ENCODE measurements at places on chromosomes 11 and 22. TPM values are rescaled to one million over a fixed set of nuclear protein-coding genes. Genes with fewer than 3 reads are reported as not detected.

GRCh38 chr11:13970986-13971385 is 8.5 kb downstream of the SPON1 start:
- no peak overlapping the region for H3K27ac ChIP-seq
- peaks cover 29% of the 10 kb centered on the region for H3K27me3 ChIP-seq
- H3K36me3 ChIP-seq, result no peaks in the 10 kb centered on the region
- no peak overlapping the region for H3K4me3 ChIP-seq

The OTOG gene
- total RNA-seq, result not detected

GRCh38 chr11:94597896-94598295 is 30.7 kb downstream of the PIWIL4 start:
- no peak for DNase-seq
- H3K27ac ChIP-seq, result no peak overlapping the region
- no peaks in the 10 kb centered on the region for H3K27me3 ChIP-seq
- H3K4me3 ChIP-seq, result no peak overlapping the region

The ZNF408 gene
- 20.3 TPM for total RNA-seq

GRCh38 chr11:8642196-8642841 is 40.1 kb downstream of the TRIM66 start:
- no peaks in the 10 kb centered on the region for H3K27me3 ChIP-seq
- H3K4me3 ChIP-seq, result no peak overlapping the region
- peaks cover 6% of the 10 kb centered on the region for H3K4me1 ChIP-seq
- H3K36me3 ChIP-seq, result peaks cover 11% of the 10 kb centered on the region
- no peak overlapping the region for H3K27ac ChIP-seq

DNA sequence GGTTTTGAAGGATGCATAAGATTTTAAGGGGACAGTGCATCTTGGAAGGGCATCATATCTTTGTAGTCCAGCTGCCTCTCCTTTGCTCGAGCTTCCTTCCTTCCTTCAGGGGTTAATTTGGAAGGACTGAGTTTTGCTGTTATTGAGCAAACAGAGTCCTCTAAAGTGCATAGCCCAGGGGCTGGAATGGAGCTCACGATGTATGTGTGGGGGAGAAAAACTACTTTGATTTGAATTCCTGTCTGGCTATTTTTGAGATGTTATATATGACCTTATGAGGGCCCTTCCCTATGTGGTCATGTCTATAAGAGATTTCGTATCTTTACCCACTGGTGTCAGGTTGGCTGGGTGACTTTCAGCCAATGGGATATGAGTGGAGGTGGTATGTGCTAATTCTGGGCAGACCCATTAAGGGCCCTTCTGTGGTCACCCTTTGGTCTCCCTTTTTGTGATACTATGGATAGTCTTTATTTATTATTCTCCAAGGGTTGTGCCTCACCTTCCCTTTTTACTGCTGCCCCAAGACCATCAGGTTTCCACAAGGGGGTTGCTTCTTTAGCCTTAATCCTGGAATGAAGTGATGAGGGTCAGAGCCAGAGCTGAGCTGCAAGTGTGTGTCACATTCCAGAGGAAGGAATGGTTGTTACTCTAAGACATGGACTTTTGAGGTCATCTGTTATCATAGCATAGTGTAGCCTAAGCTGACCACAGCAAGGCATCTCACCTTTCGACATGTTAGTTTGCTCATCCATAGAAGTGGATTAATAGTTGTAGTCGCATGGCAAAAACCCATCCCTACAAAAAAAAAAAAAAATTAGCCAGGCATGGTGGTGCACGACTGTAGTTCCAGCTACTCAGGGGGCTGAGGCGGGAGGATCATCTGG is 54.6 kb downstream of the LRRC74B start:
- no peaks in the 10 kb centered on the region for H3K36me3 ChIP-seq
- peaks cover 4% of the 10 kb centered on the region for H3K27me3 ChIP-seq
- DNase-seq, result no peak
- peaks cover 20% of the 10 kb centered on the region for H3K4me1 ChIP-seq
- no peak overlapping the region for H3K27ac ChIP-seq

GRCh38 chr22:36052505-36052941 is 23.9 kb upstream of the RBFOX2 start:
- H3K27ac ChIP-seq, result peak overlapping the region; percentile 64
- H3K36me3 ChIP-seq, result no peaks in the 10 kb centered on the region
- DNase-seq, result peak; percentile 67
- no peak overlapping the region for H3K4me3 ChIP-seq
- H3K27me3 ChIP-seq, result no peaks in the 10 kb centered on the region

The CHRM4 gene
- 0.43 TPM for total RNA-seq

- H3K27ac ChIP-seq, result no peak overlapping the region
- H3K36me3 ChIP-seq, result no peaks in the 10 kb centered on the region
- no peak for DNase-seq
- no peaks in the 10 kb centered on the region for H3K27me3 ChIP-seq
These were observed 22.4 kb downstream of the KIRREL3 start for GRCh38 chr11:126978165-126978564.

GRCh38 chr11:39345834-39346442 is 2113.5 kb downstream of the LRRC4C start:
- no peaks in the 10 kb centered on the region for H3K27me3 ChIP-seq
- no peaks in the 10 kb centered on the region for H3K36me3 ChIP-seq
- H3K4me1 ChIP-seq, result no peaks in the 10 kb centered on the region
- no peak overlapping the region for H3K27ac ChIP-seq
- DNase-seq, result no peak

Measured in astrocyte (in vitro differentiated cells and primary cell).